Thoracic aorta endothelial cell (primary cell): ENCODE measurements at places on chromosomes 5 and 9. TPM values are rescaled to one million over a fixed set of nuclear protein-coding genes. Genes with fewer than 3 reads are reported as not detected.

The SH3GL2 gene
- 0.13 and 0.14 TPM in 2 replicates for total RNA-seq

The IL5 gene
- total RNA-seq, result not detected in 2 replicates

The PKD2L2 gene
- not detected in 2 replicates for total RNA-seq

The SLC25A48 gene
- not detected in 2 replicates for total RNA-seq

The PCDHGB3 gene
- total RNA-seq, result 1.4 and 2.9 TPM in 2 replicates

The NKD2 gene
- total RNA-seq, result not detected in 2 replicates

The SPIN1 gene
- 71.3 and 72.8 TPM in 2 replicates for total RNA-seq

The PCDHGC5 gene
- 1.1 and 1.3 TPM in 2 replicates for total RNA-seq

The CCL27 gene
- total RNA-seq, result not detected in 2 replicates

The FAM78A gene
- 4.7 and 5.7 TPM in 2 replicates for total RNA-seq

The SURF2 gene
- 10.6 and 14.2 TPM in 2 replicates for total RNA-seq

The PCDHA1 gene
- total RNA-seq, result not detected in 2 replicates

The BSPRY gene
- not detected in 2 replicates for total RNA-seq

The RNF183 gene
- not detected in 2 replicates for total RNA-seq

The ANKHD1 gene
- total RNA-seq, result 94.7 and 111 TPM in 2 replicates

The GMCL2 gene
- total RNA-seq, result not detected in 2 replicates

The SPINK1 gene
- not detected in 2 replicates for total RNA-seq

The RAB3C gene
- not detected in 2 replicates for total RNA-seq

The PTPRD gene
- total RNA-seq, result 1.6 and 5.0 TPM in 2 replicates
